ENCODE measurements at places on chromosomes 3 and 15.

- no peak for DNase-seq
These were observed 848 bp downstream of the HDDC3 start for GRCh38 chr15:90931575-90931827.

DNA sequence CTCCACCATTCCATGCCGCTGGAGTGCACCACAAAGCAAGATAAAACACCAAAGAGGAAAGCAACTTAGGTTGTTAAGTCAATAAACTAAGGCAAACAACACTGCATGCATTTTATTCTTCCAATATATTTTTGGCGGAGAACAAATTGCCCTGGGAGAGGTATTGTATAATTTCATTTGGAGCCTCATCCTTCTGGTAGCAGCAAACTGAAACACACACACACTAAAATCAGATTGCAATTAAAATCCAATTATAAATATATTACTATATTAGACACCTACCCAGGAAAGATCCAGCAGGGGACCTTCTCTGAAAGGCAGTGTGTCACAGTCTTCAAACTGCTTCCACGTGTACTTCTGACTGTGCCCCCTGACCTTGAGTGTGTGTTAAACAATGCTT lies 102.3 kb downstream of the RORA start:
- DNase-seq, result no peak

DNA sequence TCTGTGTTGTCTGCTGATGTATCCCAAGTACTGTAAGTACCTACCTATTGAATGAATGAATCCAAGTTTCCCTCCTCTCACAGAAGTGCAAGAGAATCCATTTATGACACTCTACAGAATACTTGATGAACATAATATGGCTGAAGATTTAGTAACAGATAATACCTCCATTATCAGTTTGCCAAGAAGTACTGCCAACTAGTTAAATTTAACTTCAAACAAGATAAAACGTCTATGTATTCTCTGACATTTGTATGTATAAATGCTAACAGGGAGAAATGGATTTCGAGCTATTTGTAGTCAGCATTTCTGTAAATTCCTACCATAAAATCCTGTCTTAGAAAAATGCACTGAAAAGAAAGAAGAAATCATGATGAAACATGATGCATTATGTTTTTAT lies 217.6 kb downstream of the STT3B start:
- no peak for DNase-seq

DNA sequence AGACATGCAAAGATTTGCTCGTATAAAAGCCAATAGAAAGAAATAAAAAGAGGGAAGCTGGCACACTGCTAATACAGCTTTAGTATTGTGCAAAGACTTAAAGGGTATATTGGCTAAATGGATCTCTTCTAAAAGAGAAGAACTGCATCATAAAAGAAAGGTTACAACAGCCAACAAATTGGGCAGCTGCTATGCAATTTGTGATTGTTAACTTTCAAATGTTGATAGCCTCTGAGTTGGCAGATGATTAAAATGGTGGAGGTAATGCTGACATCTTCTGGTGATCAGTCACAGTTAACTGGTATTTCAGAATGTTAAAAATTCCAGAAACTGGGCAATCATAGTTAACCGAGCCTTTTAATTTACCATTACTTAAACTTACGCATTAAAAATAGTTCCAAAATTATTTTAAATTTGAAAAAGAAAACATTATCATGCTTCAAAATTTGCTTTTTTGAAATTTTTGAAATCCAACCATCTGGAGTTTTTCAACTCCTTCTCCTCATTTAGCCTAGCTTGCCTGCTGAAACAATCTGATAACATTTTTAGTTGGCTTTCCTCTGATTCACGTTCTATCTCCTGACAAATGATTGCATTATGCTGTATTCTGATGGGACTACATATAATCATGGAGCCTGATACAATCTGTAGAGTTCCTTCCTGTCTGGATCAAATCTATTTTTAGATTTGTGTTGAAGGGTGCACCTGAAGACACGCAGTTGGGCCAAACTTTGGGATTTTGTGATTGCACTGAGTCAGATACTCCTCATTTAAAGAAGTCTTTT lies 144.0 kb upstream of the PDZRN3 start:
- DNase-seq, result no peak

GRCh38 chr3:26713091-26713490 lies 90.5 kb downstream of the LRRC3B start:
- DNase-seq, result no peak

DNA sequence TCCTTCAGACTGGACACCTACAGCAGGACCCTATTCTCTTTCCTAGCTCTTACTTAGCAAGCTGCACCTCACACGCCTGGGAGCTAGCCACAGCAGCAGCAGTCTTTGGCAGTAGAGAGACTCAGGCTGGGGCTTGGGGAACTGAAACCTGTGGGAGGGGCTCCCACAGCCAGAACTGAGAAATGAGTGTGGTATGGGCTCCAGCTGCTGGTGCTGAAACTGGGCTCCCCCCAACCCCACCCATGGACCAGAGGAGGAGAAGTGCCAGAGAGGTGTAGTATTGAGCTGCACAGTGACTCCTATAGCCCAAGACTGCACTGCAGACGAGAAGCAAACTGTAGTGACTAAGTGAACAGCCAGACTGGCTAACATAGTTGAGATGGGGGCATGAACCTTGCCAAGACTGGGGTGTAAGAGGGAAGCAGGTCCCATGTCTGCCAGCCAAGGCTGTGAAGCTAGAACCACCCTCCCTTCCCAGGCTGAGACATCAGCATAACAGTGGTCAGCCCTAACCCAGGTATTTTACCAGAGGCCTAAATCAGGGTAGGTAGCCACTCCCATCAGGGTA lies 62.5 kb downstream of the MYO5A start:
- DNase-seq, result no peak

DNA sequence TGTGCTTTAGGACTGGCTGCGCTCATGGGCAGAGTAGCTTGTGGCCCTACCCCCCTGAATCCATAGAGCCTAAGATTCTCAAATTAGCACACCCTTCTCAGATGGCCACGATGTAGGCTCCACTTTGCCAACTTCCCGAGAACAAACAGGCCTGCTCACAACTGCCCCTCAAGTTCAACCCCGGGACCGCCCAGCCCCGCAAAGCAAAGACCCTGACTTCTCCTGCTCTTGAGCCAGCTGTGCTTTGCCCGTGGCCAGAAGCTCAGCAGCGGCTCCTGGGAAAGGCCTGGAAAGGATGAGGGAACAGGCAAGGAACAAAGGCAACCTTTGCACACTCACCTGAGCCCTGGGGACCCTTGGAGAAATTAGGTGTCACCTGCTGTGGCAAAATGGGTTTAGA lies 32.0 kb downstream of the CYP11A1 start:
- DNase-seq, result no peak

DNA sequence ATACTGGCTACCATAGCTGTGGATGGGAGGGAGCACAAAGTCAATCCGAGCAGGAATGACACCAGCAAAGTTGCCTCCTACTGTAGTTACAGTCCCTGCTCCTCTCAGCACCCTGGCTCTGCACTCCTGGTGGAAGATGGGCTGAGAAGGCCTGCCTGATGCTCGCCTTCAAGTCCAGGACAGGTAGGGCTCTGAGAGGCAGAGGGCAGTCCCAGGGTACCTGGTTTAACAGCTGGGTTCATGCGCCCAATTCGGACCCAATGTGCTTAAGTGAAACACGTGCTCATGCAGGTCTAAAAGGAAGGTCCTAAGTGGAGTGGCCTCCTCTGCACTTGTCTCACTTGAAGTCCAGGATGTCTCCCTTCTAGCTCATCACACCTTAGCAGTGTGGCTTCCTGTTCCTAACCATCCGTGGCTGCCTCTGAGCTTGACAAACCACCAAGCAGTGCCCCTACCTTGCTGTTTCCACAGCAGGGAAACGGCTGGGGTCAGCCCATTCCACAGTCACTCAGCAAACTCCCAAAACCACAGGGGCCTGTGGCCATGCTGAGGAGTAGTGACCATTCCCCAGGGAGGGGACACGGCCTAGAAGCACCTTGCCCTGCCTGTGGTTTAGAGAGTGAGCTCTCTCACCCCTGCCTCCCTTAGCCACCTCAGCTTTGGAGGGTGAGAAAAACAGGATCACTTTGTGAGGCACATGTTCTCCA lies 3.9 kb upstream of the MUSTN1 start:
- no peak for DNase-seq

DNA sequence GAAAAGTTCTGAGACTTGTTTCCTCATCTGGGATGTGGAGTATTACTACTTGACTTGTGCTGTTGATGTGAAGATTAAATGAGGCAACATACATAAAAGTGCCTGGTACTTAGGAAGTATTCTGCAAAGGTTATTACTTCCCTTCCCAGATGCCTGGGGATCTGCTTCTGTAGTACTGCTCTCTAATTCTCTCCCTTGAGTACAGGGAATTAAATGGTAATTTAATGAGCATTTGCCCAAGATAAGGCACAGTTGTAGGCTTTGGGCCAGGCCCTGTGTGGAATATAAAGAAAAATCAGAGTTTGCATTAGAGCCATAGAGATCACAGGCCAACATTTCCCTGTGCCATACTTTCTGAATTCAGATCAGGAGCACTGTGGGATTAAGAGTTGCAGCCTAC lies 84.4 kb downstream of the LARS2 start:
- no peak for DNase-seq

GRCh38 chr3:21062831-21063294 lies 688.1 kb downstream of the ZNF385D start:
- DNase-seq, result no peak

- no peak for DNase-seq
These were observed 553.0 kb downstream of the NTRK3 start for GRCh38 chr15:87703327-87704111.

- no peak for DNase-seq
These were observed 681 bp downstream of the CHMP2B start for GRCh38 chr3:87227835-87228144.
